NCI-H146 (cell line): ENCODE measurements at places on chromosomes 16 and 17.

- no peak for DNase-seq
Observed at GRCh38 chr17:50314456-50315011, 31.4 kb upstream of the XYLT2 start.

- no peak for DNase-seq
Observed at GRCh38 chr16:87735270-87736007, 30.3 kb downstream of the KLHDC4 start.

GRCh38 chr17:61452301-61453290, at the start of gene TBX4:
Gene TBX4, plus strand, starts transcription at chr17:61452422. Its CDS starts 4,069 bp downstream, at chr17:61456491.
- DNase-seq, result no peak

DNA sequence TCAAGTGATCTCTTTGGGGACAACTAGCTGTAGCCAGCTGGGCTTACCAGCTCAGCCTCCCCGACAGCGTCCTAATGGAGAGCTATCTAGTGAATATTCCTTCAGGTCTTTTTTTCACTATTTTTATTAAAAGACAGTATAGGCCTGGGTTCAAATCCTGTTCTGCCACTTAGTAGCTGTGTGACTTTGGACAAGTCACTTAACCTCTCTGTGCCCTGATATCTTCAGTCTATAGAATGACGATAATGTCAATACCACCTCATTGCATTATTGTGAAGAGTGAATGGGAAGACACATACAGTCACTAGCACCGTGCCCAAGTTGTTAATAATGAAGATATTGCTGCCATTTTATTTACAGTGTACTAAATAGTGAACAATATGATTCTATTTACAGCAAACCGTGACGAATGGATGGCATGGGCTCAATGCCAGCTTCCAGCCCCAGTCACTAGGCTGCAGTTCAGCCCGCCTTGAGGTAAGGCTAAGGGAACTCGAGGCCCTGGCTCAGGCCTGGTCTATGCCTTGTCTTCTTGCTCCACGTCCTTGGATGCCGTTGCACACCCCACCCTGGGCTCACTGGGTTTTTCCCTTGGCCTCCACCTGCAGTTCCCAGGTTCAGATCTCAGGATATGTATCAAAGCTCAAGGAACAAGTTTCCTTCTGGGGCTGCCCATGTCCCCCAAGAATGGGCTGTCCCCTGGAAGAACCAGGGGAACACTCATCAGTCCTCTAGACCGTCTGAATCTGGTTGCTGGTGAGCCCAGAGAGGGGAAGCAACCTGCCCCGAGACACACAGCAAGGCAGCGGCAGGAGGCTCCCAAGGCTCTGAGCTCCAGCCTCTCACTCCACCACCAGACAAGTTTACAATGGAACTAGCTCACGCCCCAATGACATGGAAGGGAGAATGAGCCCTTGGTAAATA, 95.4 kb upstream of the TNRC6C start:
- DNase-seq, result no peak

DNA sequence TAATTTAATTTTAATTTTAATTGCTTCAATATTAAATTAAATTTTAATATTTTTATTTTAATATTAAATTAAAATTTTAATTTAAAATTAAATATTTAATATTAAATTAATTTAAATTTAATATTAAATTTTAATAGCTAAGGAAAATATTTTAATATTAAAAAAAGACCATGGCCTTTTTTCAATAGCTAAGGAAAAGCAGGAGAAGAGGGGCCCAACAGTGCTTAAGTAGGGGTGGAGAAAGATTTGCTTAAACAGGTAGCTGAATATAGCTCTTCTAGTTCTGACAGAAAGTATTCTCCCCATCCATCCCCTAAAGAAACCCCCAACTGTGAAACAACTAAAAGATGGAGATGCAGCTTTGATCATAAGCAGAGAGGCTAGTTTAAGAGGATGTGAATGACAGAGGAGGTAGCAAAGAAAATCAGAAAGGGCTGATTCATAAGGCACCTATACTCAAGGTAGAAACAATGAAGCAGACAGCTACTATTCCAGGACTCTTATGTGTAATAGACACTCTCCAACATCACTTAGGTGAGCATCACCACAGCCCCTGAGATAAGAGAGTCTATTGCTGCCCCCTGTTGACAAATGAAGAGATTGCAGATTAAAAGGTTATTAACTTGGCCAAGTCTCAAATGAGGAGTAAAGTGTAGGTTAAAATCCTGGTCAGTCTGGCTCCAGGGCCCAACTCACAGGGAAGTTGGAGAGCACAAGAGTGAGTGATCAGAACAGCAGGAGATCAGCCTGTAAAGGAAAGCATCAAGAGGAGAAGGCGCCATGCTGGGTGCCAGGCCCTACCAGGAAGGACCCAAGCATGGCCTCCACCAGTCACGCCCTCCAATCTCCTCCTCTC, 7.8 kb upstream of the RNASEK start:
- peak; percentile 70 for DNase-seq

DNA sequence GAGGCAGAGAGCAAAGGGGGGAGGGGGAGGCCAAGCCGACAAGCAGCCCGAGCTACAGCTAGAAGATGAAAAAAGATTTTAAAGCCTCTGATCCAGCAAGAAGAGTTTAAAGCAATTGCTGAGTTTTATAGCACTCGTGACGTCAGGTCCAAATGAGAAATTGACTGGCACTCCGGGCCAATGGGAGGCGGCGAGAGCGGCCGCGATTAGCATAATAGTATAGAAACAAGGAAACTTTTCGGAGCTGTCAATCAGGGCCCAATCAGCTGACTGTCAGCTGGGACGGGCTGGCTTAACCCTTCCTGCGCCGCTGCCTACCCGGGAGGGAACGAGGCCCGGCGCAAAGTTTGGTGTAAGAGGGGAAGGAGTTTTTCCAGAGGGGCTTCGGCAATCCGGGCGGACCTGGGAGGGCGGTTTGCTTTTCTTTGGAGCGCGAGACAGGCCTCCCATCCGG, at the start of gene MAF:
MAF (minus strand) TSS at position 100 of the 454 bp plus-strand sequence. CDS start 835 bp downstream, outside the sequence.
- DNase-seq, result peak; percentile 55

- peak; percentile 39 for DNase-seq
Observed at GRCh38 chr16:35431829-35432663, 1972.6 kb downstream of the TP53TG3F start.

GRCh38 chr17:49850772-49851386, 3.0 kb upstream of the TAC4 start:
- DNase-seq, result no peak

DNA sequence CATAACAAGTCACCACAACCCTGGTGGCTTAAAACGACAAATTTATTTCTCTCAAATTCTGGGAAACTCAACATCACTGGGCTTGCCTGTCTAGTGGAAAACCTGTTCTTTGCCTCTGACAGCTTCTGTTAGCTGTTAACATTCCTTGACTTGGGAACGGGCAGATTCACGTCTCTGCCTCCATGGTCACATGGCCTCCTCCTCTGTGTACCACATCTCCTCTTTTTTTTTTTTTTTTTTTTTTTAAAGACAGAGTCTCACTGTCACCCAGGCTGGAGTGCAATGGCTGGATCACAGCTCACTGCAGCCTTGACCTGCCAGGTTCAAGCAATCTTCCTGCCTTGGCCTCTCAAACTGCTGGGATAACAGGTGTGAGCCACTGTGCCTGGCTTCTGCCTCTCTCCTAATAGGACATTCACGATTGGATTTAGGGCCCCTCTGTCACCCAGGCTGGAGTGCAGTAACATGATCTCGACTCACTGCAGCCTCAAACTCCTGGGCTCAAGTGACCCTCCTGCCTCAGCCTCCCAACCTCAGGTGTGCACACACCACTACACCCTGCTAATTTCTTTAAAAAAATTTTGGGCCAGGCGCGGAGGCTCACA, 11.7 kb upstream of the LLGL1 start:
- no peak for DNase-seq

DNA sequence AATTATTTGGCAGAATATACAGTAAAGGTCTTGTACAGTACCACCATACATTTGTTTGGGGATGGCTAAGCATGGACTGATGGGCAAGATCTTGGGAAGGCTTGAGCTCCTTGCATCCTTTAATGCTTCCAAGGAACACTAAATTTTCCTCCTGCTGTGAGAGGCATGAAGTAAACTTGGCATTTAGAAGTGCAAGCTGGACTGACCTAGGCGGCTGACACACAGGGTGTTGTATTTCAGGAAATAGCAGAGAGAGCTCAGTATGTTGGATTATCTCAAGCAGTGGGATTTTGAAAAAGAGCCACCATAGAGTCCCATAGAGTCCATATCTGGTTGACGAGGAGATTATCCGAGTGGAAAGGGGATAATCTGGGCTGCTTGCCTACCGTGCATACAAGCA, 2137.1 kb downstream of the TP53TG3F start:
- no peak for DNase-seq

DNA sequence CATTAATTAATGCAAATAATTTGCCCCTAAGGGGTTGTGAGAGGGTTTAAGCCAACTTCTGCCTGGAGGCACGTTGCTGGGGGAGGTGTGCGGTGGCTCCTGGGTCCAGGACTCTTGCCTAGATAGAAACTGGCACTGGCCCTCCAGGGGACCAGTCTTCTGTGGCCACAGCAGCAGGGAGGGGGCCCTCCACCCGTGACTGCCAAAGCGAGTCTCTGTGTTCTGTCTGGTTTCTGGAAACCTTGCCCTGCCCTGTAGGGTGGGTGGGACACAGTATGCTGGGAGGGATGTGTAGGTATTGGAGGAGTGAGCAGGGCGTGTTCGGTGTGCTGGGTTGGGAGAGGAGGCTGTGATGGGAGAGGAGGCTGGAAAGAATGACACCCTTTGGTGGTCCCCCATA, 78.8 kb downstream of the TBC1D16 start:
- DNase-seq, result no peak

DNA sequence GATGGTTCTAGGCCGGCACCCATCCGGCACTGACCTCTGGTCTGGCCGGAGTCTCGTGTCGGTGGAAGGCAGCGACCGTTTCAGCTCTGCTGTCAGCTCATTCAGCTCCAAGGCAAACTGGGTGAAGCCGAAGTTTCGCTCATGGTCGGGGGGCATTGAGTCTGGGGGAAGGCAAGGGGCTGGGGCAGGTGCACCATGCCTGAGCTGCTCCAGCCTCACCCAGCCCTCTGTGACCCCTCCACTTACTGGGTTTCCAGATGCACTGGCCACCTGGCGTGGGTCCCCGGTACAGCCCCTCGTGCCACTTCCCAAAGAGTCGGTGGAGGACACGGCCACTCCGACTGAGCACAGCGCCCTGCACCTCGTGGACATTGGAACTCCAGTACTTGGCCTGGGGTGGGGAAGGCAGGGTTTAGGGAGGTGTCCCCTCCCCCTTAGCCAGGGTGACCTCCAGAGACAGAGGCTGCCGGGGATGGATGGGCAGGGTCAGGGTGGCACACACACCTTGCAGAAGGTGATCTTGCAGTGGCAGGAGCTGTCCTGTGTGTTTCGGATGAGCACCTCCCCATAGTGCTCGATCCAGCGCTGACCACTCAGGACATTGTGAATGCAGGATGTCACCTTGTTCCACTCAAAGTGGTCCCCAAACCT, 12.6 kb downstream of the OSBPL7 start:
- DNase-seq, result no peak

DNA sequence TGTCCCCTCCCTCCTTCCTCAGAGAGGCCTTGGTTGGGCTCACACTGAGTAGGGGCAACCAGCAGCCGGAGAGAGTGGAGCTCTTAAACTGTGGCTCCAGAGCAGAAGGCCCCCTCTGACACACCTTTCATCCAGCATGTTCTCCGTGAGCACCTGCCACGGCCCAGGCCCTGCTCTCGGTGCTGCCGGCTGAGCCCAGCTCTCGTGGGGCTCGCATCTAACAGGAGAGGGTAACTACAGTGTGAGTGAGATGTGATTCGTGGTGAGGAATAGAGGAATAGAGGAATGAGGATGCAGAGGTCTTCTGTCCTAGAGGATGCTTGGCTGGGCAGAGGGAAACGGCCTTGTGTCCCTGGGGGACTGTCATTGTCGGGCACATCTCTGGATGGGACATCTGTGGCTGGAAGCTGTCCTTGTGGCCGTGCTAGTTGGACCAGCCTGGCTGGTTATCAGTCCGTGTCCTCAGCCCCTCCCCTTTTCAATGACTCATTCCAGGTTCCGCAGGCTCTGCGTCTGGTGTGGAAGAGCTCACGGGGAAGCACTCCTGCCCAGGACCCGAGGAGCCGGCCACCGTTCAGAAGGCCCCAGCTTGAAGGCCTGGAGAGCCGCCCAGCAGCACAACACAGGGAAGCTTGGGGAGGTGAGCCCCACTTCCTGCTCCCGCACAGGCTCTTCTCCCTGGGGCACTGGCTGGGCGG, 11.9 kb upstream of the DNASE1 start:
- DNase-seq, result no peak

DNA sequence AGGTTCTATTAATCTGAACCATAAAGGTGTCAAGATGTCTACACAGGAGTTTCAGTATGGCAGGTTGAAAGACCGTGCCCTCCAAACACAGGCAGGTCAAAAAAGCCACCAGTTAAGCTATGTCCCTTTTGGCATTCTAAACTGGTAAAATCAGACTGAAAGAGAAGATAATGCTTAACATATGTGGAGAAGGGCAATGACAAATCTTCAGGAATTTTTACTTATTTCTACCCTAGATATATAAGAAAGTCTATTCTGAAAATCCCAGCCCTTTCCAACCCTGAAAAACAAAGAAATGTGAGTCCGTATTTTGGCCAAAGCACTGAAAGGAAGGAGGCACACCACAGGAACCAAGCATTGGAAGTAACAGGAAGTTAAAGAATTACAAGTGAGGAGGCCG, 16.5 kb downstream of the AP1G1 start:
- no peak for DNase-seq

DNA sequence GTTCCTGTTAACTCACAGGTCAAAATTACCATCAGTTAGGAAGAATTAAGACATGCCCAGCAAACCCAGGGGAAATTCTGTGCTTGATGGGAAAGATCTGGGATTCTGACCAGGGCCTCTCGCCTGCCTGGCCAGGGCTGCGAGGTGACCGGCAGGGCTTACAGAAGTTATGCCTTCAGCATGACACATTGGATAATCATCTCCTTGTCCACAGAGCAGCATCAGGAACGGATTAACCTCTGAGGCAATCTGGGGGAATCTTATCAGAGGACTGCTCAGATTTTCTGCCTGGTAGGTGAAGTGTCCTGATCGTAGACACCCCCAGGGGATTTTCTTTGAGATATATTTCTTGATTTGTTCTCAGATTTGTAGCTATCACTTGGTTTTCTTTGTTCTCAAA, 172.5 kb downstream of the HS3ST3A1 start:
- DNase-seq, result no peak

DNA sequence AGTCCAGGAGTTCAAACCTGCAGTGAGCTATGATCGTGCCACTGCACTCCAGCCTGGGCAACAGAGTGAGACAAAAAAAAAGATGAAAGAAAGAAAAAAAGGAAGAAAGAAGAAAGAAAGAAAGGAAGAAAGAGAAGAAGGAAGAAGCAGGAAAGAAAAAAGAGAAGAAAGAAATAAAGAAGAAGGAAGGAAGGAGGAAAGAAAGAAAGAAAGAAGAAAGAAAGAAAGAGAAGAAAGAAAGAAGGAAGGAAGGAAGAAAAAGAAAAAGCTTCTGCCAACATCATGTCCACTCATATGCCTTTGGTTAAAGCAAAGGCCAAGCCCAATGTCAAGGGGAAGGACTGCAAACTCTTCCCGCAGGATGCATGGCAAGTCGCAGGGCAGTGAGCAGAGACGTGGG, 143.2 kb downstream of the IRX3 start:
- no peak for DNase-seq

- no peak for DNase-seq
Observed at GRCh38 chr16:28532940-28533647, 5.7 kb downstream of the NUPR1 start.

GRCh38 chr17:39939588-39940419, 12.3 kb downstream of the LRRC3C start:
- peak; percentile 15 for DNase-seq
